Right renal cortex interstitium (tissue), 3 donors: ENCODE measurements at places on chromosomes 5 and 9. TPM values are rescaled to one million over a fixed set of nuclear protein-coding genes. Genes with fewer than 3 reads are reported as not detected.

The LCN10 gene
- 0.93 TPM for polyA plus RNA-seq

The NUP155 gene
- 30.0 TPM for polyA plus RNA-seq

The TLE1 gene
- polyA plus RNA-seq, result 65.4 TPM

The FOXD4L5 gene
- polyA plus RNA-seq, result 0.23 TPM

The GGTA1 gene
- 6.7 TPM for polyA plus RNA-seq

The PRR7 gene
- 0.97 TPM for polyA plus RNA-seq

DNA sequence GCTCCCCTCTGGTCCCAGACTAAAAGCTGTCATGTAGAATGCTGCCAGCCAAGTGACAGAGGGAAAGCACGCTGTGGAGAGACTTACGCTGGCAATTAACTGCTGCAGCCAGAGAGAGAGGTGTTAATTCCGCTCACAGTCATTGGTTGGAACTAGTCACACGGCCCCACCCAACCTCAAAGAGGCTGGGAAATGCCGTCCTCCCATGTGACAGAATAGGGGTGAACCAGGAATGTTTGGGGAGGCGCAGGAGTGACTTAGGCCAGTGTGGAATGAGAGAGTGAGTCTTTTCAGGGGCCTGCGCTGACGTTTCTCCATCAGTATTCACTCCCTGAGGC lies 87.6 kb downstream of the AMBP start:
- DNase-seq, result no peak

DNA sequence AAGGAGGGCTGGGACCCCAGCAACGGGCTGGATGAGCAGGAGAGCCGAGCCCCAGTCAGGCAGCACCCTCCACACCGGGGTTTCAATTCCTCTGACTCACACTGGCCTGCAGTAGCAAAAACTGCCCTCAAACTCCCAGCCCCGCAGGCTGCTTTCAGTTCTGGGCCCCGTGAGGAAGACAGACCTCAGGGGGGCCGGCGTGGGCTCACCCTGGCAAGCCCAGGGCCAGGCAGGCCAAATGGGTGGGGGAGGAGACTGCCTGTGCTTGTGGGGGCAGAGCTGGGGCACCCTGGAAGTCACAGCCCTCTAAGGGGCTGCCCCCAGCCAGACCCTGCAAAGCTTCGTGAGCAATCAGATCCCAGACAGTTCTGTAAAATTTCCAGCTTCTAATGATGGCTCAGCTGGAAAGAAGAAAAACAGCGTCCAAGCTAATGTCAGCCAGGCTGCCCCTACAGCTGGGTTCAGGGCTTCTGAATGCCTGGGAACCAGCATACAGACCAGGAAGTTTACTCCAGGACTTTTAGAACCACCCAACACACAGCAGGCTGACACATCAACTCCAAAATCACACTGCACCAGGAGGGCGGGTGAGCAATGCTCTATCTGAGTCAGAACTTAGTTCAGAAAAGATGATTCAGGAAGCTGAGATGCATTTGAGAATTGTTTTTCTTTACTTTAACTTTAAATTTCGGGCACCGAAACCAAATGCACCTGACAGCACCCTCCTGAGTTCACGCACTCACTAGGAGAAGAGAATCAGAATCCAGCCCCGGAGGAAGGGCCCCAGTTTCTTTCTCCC lies 34.7 kb downstream of the LPCAT1 start:
- no peak for DNase-seq

DNA sequence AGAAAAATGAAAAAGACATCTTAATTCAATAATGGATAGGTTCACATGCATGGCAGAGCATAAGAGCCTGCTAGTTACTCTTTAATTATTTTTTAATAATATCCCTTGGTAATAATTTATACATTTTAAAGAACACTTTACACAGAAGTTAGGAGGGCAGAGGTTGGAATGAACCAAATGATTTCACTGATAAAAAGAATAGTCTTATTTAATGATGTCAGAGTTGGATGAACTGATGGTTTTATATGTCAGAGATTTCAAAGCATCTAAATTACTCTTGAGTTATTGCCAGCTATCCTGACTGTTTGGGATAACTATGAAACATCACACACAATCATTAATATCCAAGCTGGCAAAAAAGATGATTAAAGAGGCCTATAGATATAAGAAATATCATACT lies 244.8 kb downstream of the CSNK1G3 start:
- no peak for DNase-seq

- no peak for DNase-seq
Measured at GRCh38 chr9:91885746-91886413, 64.1 kb downstream of the ROR2 start.

DNA sequence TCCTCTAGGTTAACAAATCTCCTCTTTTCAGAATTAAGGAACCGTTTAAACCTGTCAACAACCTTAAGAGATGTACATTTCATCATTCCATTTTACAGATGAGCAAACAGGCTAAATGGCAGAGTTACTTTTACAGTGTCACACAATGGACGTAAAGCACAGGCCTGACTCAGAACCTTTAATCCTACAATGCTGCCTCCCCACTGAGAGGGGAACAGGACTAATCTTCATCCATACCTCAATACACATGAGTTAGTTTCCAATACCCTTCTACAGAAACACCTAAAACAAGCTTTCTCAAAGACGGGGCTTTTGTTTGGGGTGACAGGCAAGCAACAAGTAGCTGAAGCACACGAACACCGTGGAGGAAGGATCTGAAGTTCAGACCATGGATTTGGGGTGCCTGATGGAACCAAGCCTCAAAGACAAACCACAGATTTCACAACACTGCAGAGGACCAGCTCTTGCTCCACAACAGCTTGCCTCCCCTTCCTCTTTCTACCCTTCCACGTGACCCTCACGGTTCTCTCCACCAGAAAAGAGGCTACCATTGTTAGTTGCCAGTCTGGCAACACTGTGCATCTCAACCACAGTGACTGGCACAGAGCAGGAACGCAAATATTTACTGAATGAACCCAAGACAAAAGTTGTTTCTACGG lies 1.8 kb downstream of the RNF130 start:
- DNase-seq, result no peak
